ENCODE measurements at places on chromosomes 13 and 19.

DNA sequence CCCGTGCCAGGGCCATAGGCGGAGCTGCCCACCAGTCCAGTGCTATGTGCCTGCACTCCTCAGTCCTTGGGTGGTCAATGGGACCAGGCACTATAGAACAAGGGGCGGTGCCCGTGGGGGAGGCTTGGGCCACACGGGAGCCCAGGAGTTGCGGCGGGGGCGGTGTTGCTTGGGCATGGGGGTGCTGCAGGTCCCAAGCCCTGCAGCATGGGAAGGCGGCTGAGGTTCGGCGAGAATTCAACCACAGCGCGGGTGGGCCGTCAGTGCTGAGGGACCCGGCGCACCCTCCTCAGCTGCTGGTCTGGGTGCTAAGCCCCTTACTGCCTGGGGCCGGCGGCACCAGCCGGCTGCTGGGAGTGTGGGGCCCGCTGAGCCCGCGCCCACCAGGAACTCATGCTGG, 242.2 kb upstream of the SGCG start:
- ATAC-seq, result no peak

GRCh38 chr19:7888145-7888825, at the start of gene LRRC8E:
LRRC8E (plus strand) TSS chr19:7888510; CDS start chr19:7895604, 7,094 bp downstream.
- peak; percentile 50 for ATAC-seq

GRCh38 chr19:50242581-50242980, 39.2 kb downstream of the MYH14 start:
- peak; percentile 83 for ATAC-seq

DNA sequence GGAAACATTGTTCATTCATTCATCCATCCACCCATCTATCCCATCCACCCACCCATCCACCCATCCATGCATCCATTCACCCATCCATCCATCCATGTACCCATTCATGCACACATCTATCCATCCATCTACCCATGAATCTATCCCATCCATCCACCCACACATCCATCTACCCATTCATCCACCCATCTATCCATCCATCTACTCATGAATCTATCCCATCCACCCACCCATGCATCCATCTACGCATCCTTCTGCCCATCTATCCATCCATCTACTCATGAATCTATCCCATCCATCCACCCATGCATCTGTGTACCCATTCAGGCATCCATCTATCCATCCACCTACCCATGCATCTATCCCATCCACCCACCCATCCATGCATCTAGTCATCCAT, 51.6 kb upstream of the URI1 start:
- ATAC-seq, result no peak

GRCh38 chr13:78625384-78625783, 22.0 kb upstream of the POU4F1 start:
- no peak for ATAC-seq

GRCh38 chr19:38062959-38063761, 156.2 kb downstream of the SIPA1L3 start:
- no peak for ATAC-seq

DNA sequence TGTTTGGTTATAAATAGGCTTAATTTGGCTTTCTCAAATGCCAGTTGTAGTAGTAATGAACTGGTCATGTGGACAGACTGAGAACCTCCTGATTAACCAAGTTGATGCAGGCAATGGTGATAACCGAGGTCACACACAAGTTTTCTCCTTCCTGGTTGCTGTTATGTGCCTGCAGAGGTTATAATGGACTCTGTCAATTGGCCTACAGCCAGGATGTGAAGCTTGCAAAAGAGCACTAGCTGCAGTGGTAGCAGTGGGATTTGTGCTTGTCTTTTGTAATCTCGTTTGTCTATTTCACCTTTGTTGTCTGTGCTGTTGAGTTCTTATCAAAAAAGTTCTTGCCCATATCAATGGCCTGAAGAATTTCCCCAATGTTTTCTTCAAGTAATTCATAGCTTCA, 20.6 kb downstream of the OR10H3 start:
- no peak for ATAC-seq

GRCh38 chr13:92947770-92948434, 278.7 kb upstream of the GPC6 start:
- no peak for ATAC-seq

DNA sequence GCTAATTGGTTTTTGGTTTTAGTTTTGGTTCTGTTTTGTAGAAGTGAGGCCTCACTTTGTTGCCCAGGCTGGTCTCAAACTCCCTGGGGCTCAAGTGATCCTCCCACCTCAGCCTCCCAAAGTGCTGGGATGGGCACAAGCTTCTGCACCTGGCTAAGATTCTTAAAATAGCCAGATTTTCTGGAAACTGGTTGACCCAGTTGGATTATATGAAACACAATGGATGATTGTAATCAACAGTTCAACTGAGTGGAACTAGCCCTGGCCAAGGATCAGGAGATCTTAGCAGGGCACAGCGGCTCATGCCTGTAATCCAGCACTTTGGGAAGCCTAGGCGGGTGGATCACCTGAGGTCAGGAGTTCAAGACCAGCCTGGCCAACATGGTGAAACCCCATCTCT, 29.6 kb upstream of the MRI1 start:
- no peak for ATAC-seq

GRCh38 chr19:42154471-42155323, 22.5 kb upstream of the POU2F2 start:
- ATAC-seq, result peak; percentile 80

GRCh38 chr13:113669755-113670341, 2.8 kb downstream of the GRK1 start:
- no peak for ATAC-seq

DNA sequence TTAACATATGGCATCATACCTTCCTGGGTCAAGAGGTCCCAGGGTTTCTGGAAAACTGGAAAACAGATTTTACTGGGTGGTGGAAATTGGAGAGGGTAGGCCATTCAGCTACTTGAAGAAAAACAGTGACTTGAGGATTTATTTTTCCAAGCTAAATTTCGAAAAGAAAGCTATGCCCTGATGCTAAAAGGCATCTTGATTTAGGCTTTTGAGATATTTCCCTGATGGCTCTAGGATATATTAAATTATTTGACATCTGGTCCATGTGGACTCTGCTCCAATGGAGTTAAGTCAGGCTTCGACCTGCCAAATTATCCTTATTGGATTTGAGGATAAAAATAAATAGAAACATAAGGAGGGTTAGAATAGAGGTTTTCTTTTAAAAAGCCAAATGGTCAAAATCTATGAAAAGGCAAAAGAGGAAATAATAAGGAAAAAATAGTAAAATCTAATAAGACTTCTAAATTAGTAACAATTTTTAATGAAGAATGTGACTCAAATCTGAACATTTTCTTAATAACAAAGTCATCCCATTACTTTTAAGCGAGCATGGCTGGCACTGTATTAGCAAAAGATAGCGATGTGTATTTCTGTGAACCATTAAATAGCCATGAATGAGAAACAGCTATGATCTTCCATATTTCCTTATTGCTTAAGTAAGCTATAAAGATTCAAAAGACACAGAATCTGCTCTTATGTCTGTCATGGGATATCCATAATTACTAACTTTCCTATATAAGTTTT, 190.0 kb upstream of the MIR17HG start:
- no peak for ATAC-seq

DNA sequence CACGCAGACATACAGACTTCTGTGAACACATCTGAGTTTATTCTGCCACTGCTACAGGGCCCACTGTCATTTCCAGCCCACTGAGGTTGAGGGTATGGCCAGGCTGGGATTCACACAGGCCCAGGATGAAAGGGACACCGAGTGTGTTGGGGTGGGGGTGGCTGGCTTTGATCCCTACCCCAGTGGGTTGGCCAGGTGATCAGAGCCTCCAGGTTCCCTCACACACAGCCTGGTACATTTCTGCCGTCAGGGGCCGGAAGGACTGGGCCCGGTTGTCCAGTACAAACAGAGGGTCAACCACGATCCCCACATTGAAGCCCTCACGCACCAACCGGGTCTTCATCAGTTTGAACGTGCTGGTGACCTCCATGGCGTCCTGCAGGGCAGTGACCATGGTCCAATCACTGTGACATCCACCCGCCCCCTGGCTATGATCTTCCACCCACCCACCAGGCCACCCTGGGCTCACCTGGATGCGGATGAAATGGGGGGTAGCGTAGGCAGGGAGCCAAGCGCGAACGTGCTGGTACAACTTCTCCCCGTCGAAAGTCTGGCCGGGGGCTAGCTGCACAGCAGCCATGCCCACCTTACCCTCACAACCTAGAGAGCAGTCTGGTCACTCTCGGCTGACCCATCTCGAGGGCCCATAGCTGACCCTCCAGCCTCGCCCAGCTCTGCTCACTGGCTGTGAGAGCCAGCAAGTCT, 13.3 kb downstream of the SLC27A5 start:
- ATAC-seq, result no peak

- ATAC-seq, result no peak
Measured at GRCh38 chr13:75217949-75218348, 264.0 kb downstream of the TBC1D4 start.

- ATAC-seq, result no peak
Measured at GRCh38 chr19:43735957-43736356, 18.8 kb downstream of the SMG9 start.

- no peak for ATAC-seq
Measured at GRCh38 chr19:34236035-34236987, 18.0 kb upstream of the GARRE1 start.

DNA sequence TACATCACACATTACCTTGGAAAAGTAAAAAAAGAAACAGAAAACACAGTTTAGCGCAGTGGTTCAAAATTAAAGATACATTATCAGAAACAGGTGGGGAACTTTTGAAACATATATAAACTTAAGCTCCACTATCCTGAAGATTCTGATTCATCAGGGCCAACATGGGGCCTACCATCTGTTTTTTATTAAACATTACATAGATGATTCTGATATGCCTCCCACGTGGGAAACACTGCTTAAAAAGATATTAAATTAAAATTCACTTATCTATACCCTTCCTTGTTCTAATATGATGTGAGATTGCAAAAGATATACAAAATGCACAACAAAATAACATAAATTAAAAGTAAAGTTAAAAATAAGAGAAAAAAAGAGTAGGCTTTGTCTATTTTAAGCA, 125.0 kb downstream of the VWA8 start:
- no peak for ATAC-seq

- ATAC-seq, result no peak
Measured at GRCh38 chr13:99012539-99012938, 34.7 kb upstream of the DOCK9 start.

- peak; percentile 85 for ATAC-seq
Measured at GRCh38 chr19:55467236-55468053, 2.9 kb upstream of the C19orf85 start.

DNA sequence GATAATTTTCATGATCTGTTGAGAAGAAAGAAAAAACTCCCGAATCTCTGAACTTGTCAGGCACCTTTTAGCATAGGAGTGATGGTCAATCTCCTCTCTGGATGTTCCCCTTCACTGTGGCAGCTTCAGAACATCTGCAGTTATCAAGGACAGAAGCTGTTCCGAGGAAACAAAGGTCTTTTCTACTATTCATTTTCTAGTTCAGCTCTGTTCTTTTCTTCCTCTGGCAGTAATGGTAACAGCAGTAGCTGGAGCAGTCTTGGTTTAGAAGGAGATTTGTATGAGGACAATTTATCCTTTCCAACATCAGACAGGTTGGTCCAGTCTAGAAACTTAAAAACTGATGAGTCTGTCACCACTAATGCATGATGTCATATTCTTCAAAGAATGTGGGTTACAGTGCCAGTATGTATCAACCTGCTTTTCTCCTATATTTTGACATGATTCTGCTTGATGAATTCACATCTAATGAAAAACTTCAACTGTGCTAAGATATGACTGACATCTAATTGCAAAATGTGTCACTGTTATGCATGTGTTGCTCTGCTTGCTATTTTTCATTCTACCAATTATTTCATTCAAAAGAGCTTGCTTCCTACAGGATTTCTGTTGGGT, 41.0 kb downstream of the AKAP11 start:
- no peak for ATAC-seq

DNA sequence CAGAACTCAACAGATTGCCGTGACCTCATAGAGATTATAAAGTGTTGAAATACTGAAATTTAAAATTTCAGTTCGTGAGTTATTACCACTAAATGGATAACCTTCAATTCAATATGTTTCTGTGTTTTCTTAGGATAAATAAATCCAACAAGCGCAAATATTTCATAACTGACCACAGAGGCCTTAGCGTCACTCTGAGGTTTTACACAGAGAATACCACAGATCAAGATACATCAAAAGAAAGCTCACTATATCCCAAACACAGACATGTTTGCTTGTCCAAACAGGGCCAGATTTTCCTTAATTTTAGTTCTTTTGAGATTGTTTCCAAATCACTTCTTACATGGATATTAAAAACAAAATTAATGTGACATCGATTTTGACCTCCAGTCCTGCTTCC, 235.8 kb downstream of the EFNB2 start:
- ATAC-seq, result no peak

GRCh38 chr19:35000647-35001501, 751 bp downstream of the GRAMD1A start:
- peak; percentile 17 for ATAC-seq

- ATAC-seq, result no peak
Measured at GRCh38 chr19:58516964-58517833, 2.4 kb downstream of the ZBTB45 start.

- no peak for ATAC-seq
Measured at GRCh38 chr13:52597676-52598075, 44.6 kb upstream of the HNRNPA1L2 start.

DNA sequence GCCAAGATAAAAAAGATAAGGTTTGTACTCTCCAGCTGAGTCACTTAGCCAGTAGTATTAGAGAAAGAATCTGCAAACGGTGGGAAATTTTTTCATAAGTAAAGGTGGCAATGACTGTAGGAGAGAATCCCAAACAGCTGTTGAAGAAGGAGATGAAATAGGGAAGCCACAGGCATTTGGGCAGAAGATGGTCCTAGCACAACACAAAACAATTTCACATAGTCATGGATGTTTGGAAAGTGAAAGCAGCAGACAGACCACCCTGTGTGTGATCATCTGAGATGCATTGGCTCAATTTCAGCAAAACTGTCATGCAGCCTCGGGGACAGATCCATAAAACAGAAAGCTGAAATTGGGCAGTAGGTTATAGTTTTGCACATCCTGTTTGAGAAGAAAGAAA, 2832.4 kb downstream of the PCDH9 start:
- no peak for ATAC-seq

DNA sequence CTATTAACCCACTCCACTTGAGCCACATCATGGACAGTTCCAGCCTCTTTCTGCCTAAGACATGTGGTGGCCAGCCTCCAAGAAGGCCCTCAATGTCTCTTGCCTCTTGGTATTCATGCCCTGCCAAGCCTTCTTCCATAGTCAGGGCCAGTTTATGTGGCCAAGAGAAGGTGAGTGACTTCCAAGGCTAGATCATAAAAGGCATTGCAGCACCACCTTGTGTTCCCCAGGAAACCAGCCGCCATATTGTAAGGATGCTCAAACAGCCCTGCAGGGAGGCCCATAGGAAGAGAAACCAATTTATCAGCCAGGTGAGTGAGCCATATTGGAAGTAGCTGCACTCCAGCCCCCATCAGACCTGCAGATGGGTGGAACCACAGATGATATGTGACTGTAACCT, 12.3 kb upstream of the DNMT1 start:
- ATAC-seq, result no peak

- peak; percentile 47 for ATAC-seq
Measured at GRCh38 chr13:21075011-21075378, 13.6 kb upstream of the LATS2 start.

GRCh38 chr19:4455719-4456475, 1.7 kb downstream of the UBXN6 start:
- no peak for ATAC-seq
